Breast epithelium (tissue), 4 donors: ENCODE measurements at places on chromosomes 11 and 22.
A peak's percentile ranks its signal among the peaks of the same experiment; 100 is the strongest.

GRCh38 chr11:124674571-124674970 lies 867 bp downstream of the SPA17 start:
- DNase-seq = no peak

- DNase-seq = peak; percentile 37
Observed at GRCh38 chr11:2301631-2302305, at the start of the genes C11orf21 and TSPAN32. Gene C11orf21, minus strand, starts transcription at chr11:2301918. Its CDS starts 110 bp downstream, at chr11:2301808. Gene TSPAN32, plus strand, starts transcription at chr11:2302013. Its CDS starts 137 bp downstream, at chr11:2302150.

- no peak for DNase-seq
Observed at GRCh38 chr11:30560206-30561106, 25.7 kb downstream of the MPPED2 start.

DNA sequence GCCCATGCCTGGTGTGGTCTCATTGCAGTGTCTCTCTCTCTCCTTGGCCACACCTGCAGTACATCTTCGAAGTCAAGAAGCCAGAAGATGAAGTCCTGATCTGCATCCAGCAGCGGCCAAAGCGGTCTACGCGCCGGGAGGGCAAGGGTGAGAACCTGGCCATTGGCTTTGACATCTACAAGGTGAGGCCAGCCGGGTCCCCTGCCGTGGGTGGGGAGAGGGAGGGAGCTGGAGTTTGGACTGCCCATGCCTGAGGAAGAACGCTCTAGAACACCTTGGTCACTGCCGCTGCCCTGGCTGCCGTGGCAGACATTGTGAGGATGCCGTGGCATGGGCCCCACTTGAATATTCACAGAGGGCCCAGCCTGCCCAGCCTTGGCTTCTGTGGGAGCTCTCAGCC lies 9.1 kb upstream of the MYO7A start:
- DNase-seq = no peak

- DNase-seq = no peak
Observed at GRCh38 chr11:67437082-67437808, at the start of gene PTPRCAP. Gene PTPRCAP, minus strand, starts transcription at chr11:67437682. Its CDS starts 63 bp downstream, at chr11:67437619.

- no peak for DNase-seq
Observed at GRCh38 chr11:79080551-79080950, 360.3 kb downstream of the TENM4 start.
